GOT3 (cell line): ENCODE measurements at places on chromosomes 12 and 14.
A peak's percentile ranks its signal among the peaks of the same experiment; 100 is the strongest.

DNA sequence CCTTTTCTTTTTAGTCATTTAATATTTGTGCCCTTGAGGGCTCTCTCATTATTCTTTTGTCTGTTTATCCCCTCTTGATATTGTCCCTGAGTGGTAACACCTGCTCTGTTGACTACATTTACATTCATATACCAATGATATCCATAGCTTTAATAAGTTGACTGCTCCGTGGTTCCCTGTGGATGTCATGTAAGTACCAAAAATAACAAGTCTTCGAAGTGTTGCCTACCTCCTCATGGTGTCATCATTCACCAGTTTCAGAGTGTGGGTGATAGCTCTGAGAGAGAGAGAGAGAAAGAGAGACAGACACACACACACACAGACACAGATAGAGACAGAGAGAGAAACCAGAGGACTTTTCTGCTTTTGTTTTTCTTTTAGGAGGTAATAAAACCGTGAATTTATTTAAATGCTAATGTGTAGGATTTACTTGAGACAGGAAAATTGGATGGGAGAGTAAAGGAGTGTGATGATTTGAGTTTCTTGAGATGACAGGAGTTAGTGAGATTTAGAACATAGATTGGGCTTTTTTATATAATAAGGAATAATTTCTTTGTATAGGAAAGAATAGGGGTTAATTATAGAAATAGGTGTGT is 52.2 kb downstream of the PAPOLA start:
- no peak for DNase-seq

GRCh38 chr14:70635971-70636595 is 5.6 kb upstream of the TTC9 start:
- DNase-seq: no peak

DNA sequence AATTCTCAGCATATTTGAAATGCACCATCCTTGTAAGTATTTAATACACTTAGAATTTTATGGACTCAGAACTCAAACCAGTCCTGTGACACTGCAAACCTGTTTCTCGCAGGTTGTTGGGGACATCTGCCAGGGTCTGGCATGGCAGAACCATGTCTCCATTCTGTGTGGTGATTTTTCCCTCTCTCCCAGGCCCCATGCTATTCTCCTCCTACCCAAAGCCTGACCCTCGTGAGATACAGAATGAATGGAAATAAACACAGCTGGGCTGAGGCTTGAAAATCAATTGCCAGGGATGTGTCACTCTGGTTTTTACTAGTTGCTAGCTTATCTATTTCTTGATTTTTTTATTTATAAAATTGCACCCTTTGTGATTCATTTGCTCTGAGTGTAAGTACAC is 19.8 kb downstream of the TPH2 start:
- no peak for DNase-seq

DNA sequence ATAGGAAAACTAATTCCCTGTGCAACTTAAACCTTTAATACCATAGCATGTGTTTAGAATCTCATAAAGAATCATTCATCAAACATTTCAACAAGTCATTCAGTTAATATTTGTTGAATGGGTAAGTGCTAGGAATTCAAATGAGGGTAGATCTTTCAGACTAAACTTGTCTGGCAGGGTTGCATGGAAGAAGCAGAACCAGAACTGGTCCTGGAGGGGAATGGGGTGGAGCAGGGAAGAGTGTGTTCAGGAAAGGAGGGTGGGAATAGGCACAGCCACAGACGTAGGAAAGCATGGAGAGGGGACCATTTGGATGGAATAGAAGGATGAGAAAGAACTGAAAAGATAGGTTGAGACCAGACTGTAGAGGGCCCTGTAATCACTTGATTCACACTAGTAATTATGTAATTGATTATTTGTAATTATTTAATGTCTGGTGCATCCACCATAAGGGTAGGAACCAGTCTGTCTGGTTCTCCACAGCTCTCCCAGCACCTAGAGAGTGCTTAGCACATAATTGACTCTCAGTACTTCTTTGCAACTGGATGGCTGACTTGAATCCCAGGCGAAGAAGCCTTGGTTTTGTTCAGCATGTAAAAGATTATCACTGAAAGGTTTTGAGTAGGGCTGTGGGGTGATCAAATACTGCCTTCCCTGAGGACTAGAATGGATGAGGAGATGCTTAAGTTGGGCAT is 3.0 kb upstream of the MAP3K9 start:
- DNase-seq: no peak

DNA sequence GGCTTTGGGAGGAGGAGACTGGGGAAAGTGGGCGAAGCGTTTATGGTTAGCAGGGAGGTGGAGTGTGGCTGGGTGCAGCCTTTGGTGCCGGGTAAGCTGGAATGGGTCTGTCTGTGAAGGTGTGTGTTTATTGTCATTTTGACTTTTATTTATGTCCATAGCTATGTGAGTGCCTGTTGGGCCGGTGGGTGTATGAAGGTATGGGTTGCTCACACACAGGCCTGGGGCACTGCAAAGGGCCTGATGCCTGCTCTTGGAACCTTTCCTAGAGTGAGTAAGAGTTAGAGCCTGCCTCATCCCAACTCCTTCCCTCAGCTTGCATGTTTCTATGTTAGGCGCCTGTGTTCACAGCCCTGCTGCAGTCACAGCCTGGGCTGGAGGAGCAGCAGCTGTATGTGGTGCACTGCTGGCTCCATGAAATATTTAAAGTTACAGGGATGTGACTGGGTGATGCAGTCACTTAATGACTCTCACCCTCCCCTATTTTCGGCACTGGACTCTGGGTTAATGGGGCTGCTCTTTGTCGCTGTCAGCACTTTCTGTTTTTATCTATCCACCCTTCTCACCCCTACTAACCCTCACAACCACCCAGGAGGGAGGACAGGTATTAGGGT is 2.6 kb upstream of the PPP1R1A start:
- DNase-seq: no peak

DNA sequence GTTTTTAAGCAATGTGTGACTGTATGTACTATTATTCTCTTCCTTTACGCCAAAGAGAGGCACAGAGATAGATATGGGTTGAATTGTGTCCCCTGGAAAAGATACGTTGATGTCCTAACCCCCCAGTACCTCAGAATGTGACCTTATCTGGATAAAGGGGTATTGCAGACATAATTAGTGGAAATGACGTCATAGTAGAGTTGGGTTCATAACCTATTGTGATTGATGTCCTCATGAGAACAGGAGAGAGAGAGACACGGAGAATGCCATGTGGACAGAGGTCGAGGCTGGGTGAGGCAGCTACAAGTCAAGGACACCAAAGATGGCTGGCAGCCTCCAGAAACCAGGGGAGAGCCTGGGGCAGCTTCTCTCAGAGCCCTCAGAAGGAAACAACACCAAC is 376.3 kb downstream of the FUT8 start:
- no peak for DNase-seq

- no peak for DNase-seq
Observed at GRCh38 chr12:15155271-15155670, 65.9 kb downstream of the RERG start.

DNA sequence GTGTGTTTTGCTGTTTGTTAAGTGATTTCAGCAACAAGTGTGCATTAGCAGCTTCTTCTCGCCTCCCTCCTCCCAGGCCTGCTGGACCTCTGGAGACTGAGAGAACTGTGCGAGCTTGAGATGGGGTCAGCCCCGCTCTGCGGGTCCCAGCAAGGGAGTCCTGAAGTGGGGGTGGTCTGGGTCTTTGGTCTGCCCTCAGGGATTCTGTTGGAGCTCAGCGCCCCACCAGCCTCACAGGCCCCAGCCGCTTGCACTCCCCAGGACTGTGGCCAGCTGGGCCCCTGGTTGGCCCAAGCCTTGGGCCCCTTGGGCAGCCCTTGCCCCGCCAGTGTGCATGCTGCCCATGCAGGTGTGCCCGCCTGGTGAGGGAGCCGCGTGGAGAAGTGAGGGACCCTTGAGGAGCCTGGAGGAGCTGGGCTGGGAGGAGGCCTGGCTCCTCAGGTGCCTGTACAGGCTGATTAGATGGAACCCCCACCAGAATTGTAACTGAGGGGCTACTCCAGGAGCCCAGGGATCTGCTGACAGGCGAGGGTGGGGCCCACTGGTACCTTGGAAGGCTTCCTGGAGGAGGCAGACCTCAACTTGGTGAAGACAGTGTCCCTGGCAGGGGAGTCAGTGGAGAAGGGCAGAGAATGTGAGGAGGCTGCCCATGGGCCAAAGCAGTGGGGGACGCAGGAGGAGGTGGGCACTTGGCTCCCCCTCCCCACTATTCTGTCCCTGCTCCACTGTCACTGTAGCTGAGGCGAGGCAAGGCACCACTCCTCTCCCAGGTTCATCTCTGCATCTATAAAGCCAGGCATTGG is 56.7 kb downstream of the BEGAIN start:
- no peak for DNase-seq

DNA sequence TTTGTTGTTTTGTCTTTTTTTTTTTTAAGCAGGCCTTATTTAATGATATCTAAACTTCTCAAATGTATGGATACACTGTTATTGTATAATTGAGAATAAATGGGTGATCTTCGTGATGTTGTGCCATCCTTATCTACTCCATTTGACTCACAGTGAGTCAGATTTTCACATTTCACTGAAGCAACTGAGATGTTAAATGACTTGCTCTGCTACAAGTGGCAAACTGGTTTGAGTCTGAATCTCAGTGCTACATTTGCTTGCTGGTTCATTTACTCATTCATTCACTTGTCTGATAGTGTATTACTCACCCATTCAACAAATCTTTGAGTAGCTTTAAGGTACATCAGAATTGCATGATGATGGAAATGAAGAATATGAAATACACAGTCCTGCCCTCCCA is 2.6 kb downstream of the KIAA0586 start:
- DNase-seq: no peak

GRCh38 chr14:73759183-73759713 is 45.1 kb upstream of the PNMA1 start:
- no peak for DNase-seq

- no peak for DNase-seq
Observed at GRCh38 chr12:82862876-82863649, 176.4 kb downstream of the TMTC2 start.

DNA sequence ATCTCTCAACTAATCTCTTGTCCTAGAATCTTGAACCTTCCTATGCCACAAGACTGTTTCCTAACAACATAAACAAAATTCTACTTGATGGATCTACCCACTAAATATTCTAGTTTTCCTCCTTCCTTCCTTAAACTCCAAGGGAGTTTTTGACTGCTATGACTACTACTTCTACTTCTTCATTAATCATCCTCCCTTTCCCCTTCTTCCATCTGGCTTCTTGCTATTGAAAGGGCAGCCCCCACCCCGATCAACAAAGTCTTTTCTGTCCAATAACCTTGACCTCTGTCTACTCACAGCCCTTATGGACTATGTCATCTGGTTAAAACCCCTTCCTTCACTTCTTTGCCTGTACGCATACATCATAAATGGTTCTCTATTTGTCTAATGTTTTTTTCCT is 5.6 kb downstream of the LTA4H start:
- DNase-seq: no peak

GRCh38 chr14:42490536-42490935 is 883.9 kb downstream of the LRFN5 start:
- DNase-seq: no peak

DNA sequence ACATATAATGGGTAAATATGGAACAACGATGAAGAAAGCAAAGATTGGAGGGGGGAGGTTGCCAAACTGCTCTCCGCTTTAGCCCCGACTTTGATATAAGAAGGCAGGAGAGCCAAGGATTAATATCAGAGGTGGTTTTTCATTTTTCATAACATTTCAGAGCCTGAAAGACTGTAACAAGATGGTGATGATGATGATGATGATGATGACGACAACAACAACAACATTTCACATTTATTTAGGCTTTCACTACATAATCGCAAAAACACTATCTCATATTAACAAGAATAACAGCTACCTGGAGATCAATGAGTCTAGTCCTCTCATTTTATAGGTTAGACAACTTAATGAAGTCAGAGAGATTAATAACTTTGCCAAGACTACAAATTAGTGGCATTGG is 86.1 kb downstream of the ANKS1B start:
- no peak for DNase-seq

DNA sequence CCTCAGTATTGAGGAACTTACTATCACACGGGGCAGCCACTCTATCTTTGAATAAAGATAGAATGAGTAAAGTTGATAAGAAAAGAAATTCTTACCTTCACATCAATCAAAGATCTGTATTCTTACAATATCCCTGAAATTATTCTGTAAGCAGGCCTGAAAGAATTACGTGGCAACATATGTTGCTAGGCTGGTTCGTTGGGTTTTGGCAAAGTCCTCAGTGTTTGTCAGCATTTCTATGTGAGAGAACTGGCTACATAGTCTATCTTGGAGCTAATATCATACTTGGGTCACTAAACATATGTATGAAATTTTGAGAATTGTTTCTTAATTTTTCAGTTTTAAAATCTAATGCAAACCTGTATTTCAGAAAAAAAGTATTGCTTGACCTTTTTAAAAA is 412.2 kb upstream of the GARIN6 start:
- no peak for DNase-seq

DNA sequence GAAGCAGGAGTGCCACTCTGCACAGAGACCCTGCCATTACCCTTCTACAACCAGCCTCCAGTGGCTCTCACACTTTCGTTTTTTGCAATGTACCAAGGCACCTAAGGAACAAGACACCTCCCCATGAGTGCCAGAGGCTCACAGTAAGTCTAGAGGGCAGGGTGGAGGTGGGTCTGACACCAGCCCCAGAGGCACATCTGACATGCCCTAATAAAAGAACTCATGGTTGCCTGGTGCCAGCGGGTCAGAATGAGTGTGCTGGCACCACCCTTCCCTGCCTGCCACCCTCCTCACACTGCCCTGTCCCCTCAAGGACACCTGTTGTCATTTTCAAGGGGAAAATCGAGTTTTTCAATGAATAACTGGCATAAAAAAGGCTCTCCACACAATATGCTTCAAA is 161.2 kb downstream of the FOXN3 start:
- no peak for DNase-seq

DNA sequence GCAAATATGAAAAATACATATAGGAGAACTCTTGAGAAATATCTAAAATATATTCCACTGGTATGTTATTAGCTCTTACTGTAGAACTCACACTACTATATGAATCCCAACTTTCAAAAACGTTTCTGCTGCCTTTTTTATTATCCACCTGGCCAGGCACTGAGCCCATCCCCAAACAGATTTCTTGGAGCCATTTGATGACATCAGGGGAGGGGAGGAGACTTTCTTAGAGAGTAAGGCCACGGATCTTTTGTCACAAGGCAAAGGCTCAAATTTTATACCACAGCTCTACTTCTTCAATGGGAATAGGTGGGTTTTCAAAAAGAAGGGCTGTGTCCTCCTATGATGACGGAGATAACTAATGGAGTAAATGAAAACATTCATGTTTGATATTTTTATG is 83.0 kb downstream of the SLC25A21 start:
- no peak for DNase-seq

GRCh38 chr12:127810041-127810440 is 456.9 kb upstream of the TMEM132C start:
- DNase-seq: peak; percentile 26

DNA sequence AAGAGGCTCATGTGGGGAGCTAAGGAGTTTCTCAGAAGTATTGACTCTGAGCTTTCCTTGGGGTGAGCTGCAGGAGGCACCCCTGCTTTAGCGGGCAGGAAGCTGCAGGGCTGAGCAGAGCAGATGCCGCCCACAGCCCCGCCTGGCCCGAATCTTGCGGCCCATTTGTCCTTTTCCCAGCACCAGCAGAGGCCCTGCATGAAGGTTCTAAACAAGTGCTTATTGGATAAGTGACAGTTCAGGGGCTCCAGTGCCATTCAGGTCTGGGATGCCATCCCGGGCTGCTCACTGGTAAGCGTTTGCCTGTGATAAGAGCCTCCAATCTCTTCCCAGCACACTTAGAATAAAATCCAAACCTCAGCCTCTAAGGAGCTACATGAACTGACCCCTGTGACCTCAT is 11.4 kb downstream of the RILPL1 start:
- DNase-seq: no peak
